ENCODE measurements at places on chromosomes 3 and 15. TPM values are rescaled to one million over a fixed set of nuclear protein-coding genes. Genes with fewer than 3 reads are reported as not detected.

TTLL13 gene
- not detected for total RNA-seq

FAH gene
- total RNA-seq = 19.3 TPM

EEF1AKMT4 gene
- not detected for total RNA-seq

AAGAB gene
- 25.0 TPM for total RNA-seq

SMCO1 gene
- not detected for total RNA-seq

TAGLN3 gene
- not detected for total RNA-seq

NMB gene
- total RNA-seq = not detected

FOXB1 gene
- 1.2 TPM for total RNA-seq

GRM7 gene
- 4.1 TPM for total RNA-seq

EPHB3 gene
- total RNA-seq = 40.0 TPM

P3H2 gene
- total RNA-seq = 22.9 TPM

APBA2 gene
- total RNA-seq = 5.8 TPM

LRTM1 gene
- not detected for total RNA-seq

RPL29 gene
- total RNA-seq = 786 TPM

TRPC1 gene
- total RNA-seq = 58.0 TPM

KLHL6 gene
- total RNA-seq = 4.3 TPM

SLC6A20 gene
- total RNA-seq = 2.9 TPM

HIGD2B gene
- total RNA-seq = not detected

TMEM158 gene
- total RNA-seq = 72.2 TPM

ZNF385D gene
- total RNA-seq = 16.6 TPM

NAA50 gene
- 64.8 TPM for total RNA-seq

ARHGEF3 gene
- total RNA-seq = 9.9 TPM

NANOGP8 gene
- total RNA-seq = not detected

POLQ gene
- 2.4 TPM for total RNA-seq
